PC-3 (cell line): ENCODE measurements at places on chromosomes 6 and 20. TPM values are rescaled to one million over a fixed set of nuclear protein-coding genes. Genes with fewer than 3 reads are reported as not detected.
A peak's percentile ranks its signal among the peaks of the same experiment; 100 is the strongest.

Gene CYP39A1
- total RNA-seq, result 0.66 and 1.2 TPM in 2 replicates

GRCh38 chr6:134669485-134669884, 280.4 kb downstream of the ALDH8A1 start:
- DNase-seq, result no peak

Gene TMEM14B
- 93.8 and 115 TPM in 2 replicates for total RNA-seq

Gene TFAP2B
- total RNA-seq, result not detected in 2 replicates

GRCh38 chr20:40449974-40450616, 238.9 kb downstream of the MAFB start:
- DNase-seq, result no peak

Gene REV3L
- 13.9 and 25.3 TPM in 2 replicates for total RNA-seq

Gene BRD2
- total RNA-seq, result 171 and 192 TPM in 2 replicates

DNA sequence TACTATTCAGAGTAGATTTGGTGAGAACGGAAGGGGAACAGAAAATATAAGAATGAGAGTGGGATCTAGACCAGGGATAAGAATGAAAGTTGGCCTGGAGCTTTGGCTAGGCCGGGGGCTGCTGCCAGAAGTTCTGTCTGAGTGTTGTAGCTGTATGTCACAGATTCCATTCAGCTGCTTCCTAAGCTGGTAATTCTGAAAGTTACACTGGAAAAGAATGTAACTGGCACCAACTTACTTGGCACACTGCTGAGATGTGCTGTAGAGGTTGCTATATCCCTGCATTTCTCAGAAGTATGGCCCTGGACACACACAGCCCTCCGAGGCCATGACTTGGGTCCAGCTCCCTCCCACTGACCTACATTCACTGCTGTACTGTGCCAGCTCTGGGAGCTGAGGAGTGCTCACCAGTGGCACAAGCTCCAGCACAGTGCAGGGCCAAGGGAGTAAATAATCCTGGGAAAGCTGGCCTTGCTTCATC, 25.8 kb upstream of the TMEM217 start:
- no peak for DNase-seq

Gene PDYN
- not detected in 2 replicates for total RNA-seq

Gene PI3
- total RNA-seq, result 175 and 188 TPM in 2 replicates

Gene RHAG
- total RNA-seq, result not detected in 2 replicates

DNA sequence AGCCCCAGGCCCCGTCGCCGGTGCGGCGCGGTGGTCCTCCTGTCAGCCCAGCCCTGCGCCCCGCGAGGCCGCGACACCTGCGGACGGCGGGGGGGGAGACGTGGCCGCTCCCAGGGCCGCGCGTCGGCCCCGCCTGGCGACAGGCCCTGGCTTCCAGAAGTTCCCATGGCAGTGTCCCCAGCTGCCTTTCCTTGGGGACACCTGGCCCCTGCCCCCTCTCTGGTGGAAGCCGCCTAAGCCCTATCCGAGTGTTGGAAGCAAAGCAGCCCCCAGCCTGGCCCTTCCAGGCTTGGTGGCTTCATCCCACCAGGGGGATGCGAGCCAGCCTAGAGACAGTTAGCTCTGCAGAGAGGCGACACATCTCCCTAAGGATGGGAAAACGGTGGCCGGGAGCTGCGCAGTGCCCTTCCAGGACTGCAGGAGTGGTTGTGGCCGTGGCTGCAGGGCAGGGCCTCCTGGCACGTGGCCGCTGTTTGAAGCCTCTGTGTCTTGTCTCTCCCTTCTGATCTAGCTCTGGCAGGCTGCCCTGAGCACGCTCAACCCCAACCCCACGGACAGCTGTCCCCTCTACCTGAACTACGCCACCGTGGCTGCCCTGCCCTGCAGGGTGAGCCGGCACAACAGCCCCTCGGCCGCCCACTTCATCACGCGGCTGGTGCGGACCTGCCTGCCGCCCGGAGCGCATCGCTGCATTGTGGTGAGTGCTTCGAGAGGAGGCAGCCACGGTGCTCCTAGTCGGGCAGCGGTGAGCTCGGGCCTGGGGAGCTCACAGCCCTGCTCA, 816 bp downstream of the NPEPL1 start:
- peak; percentile 29 for DNase-seq

GRCh38 chr6:88920774-88921733, 42.4 kb downstream of the RNGTT start:
- DNase-seq, result no peak

Gene LPA
- total RNA-seq, result not detected in 2 replicates

DNA sequence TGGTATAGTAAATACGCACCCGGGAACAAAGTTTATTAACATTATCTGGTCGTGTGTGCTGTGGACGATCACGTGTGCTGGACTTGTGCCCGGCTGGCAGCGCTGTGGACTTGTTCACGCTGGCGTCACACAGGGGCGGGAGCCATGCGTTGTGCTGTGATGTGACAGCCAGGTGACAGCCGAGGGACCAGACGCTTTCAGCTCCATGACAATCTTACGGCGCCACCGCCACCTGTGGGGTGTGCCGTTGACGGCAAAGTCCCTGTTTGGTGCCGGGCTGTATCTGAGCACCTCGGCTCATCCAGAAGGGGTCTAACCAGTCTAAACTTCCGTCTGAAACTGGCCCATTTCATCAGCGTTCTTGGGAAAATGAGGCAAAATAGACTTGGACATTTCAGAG, 25.2 kb downstream of the DLL1 start:
- DNase-seq, result peak; percentile 7

Gene HLA-DOA
- not detected in 2 replicates for total RNA-seq

Gene SLC25A27
- 3.8 and 13.6 TPM in 2 replicates for total RNA-seq

GRCh38 chr20:35238170-35238569, 11.7 kb downstream of the MMP24 start:
- no peak for DNase-seq

Gene ENPP5
- 0.04 TPM in 1 of 2 replicates, not detected in the other for total RNA-seq

DNA sequence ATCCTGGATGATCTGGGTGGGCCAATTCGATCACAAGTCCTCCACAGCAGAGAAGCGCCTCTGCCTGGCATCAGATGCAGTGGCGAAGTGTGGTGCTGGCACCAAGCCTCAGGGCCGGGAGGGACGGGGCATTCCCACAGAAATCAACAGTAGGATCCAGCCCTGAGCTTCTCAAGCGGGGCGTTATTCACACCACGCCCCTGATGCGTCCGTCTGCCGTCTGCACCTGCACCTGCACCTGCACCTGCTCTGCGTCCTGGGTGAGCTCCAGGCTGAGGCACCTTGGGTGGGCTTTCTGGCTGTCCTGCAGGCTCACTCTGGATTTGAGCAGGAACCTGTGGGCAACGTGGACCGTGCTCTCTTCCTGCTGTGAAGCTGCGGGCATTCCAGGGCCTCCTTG, 13.8 kb upstream of the NTSR1 start:
- no peak for DNase-seq

GRCh38 chr6:36130667-36131510, 576 bp downstream of the MAPK13 start:
- DNase-seq, result peak; percentile 60

DNA sequence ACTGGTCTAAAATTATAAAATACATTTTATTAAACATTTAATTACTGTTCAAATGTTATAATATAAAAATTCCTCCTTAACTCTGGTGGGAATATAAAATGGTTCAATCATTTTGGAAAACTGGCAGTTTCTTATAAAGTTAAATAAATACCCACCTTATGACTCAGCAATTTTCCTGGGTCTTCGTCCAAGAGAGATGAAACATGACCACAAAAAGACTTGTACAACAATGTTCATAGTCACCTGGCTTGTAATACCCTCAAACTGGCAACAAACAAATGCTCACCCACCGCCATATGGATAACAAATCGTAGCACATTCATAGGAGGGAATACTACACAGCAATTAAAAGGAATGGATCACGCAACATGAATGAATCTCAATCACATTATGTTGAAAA, 66.0 kb upstream of the RIN2 start:
- DNase-seq, result peak; percentile 95

DNA sequence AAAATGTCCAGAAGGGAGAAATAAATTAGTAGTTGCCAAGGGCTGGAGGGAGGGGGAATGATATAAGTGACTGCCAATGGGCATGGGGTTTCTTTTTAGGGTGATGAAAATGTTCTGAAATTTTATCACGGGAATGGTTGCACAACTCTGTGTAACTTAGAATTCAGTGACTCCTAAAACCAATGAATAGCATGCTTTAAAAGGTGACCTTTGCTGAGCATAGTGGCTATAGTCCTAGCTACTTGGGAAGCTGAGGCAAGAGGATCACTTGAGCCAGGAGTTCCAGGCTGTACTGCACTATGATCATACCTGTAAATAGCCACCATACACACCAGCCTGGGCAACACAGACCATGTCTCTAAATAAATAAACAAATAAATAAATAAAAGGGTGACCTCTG, 109.0 kb downstream of the ATG5 start:
- no peak for DNase-seq

Gene RBPJL
- total RNA-seq, result not detected in 2 replicates

- no peak for DNase-seq
These were observed at the start of gene ASIP for GRCh38 chr20:34240693-34241615. Gene ASIP, plus strand, starts transcription at chr20:34241423. Its CDS starts 18,952 bp downstream, at chr20:34260375.
